Stimulated activated CD4-positive, alpha-beta T cell treated with anti-CD3 and anti-CD28 coated beads, Interleukin-1b, Interleukin-23, amount 100 ng/mL, for 1 hour (primary cell): ENCODE measurements at places on chromosomes 2 and 18.

GRCh38 chr2:30237239-30237965, 6.1 kb downstream of the LBH start:
- DNase-seq = no peak

GRCh38 chr2:197121255-197121654, 189.3 kb downstream of the ANKRD44 start:
- DNase-seq = no peak

- no peak for DNase-seq
Measured at GRCh38 chr2:216418981-216419380, 6.7 kb downstream of the SMARCAL1 start.

DNA sequence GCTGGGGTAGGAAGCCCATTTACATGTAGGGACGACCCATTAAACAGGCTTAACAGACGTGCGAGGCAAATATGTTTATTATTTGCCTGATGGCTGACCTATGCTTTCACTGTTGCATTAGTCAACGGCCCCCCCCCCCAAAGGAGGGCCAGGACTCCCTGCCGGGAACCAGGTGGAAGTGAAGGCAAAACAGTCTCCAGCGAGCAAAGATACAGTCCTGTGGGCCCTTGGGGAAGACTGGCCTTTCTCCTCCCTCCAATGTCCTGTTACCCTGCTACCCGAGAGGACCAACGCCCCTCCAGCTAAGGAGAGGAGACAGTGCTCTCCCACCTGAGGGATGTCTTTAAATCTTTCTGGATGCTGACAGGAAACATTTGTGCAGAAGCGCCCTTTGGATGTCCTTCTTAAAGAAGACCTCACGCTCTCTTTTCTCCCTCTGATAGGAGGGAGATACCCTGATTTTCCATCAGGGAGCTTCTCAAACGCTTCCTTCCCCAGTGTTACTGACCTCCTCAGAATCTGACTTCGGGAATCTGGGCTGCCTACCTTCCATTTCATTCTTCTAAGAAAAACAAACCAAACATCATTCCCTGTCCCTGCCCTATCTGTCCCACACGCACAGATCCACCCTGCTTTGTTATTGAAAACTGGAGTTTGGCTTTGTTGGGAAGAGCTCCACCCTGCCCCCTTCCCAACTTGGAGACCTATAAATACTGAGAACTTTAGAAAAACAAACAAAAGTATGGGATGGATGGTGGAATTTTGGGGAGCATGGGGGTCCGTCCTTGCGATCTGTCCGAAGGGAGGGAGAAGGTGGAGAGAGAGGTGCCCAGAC, 135.9 kb upstream of the SIX3 start:
- DNase-seq = no peak

- no peak for DNase-seq
Measured at GRCh38 chr2:120949957-120950590, 214.4 kb downstream of the GLI2 start.

- no peak for DNase-seq
Measured at GRCh38 chr2:83703598-83703997, 755.5 kb downstream of the SUCLG1 start.

GRCh38 chr2:183605440-183605839, 481.2 kb downstream of the NUP35 start:
- no peak for DNase-seq

DNA sequence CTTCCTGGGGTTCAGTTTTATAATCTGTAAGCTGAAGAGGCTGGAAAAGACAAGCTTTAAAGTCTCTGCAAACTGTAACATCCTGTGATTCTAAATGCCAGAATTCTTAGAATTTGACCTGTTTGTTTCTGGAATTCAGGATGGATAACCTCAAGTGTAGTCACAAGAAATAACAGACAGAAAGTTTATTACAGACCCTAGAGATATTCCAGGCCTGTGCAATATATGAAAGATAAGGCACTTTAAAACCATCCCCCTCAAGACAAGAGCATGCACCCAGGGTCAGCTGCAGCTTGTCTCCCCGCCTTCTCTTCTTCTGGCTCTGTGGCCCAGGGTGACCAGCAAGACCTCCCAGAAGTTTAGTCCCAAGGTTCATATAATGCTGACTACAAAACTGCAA, 298.7 kb upstream of the ACVR2A start:
- no peak for DNase-seq
